ENCODE measurements at places on chromosomes 4 and X.

GRCh38 chr4:39699687-39700409 is 1.9 kb downstream of the UBE2K start:
- no peak overlapping the region for H3K27ac ChIP-seq
- peaks cover 9% of the 10 kb centered on the region for H3K36me3 ChIP-seq
- DNase-seq, result no peak
- H3K4me1 ChIP-seq, result peaks cover 46% of the 10 kb centered on the region
- H3K4me3 ChIP-seq, result peak overlapping the region; percentile 84

DNA sequence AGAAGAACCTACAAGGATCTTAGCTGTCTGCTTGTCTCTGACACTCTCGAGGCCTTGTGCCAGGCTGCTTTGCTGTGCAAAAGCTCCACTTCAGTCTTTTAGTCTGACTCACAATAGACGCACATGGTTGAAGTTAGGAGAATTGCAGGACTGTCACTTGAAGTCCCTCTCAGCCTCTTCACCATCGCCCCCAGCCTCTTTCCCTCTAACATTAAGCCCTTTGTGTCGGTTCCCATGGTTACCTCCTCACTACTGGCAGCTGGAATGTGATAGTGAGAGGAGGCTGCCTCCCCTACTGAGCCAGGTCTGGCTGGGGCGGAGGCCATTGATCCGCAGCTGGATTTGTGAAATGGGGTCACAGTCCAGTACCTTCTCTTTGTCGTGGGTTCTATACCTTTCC is 201.8 kb downstream of the SOWAHB start:
- no peak overlapping the region for H3K27ac ChIP-seq
- DNase-seq, result no peak
- H3K4me1 ChIP-seq, result peaks cover 31% of the 10 kb centered on the region
- no peak overlapping the region for H3K4me3 ChIP-seq
- no peaks in the 10 kb centered on the region for H3K36me3 ChIP-seq

DNA sequence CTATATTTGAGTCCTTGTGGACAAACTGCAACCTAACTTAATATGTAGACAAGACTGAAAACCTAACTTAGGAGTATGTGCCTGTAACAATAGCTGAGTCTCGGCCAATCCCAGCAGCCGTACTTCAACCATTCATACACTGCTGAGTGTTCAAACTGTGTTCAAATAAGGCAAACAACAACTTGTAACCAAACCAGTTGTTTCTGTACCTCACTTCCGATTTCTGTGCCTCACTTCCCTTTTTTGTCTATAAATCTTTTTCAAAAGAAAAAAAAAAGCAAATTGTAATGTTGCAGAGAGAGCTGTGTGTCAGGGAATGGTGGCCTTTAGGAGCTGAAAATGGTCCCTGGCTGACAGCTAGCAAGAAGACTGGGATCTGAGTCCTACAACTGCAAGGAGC is 46.0 kb downstream of the GEMIN8 start:
- no peaks in the 10 kb centered on the region for H3K27me3 ChIP-seq
- H3K36me3 ChIP-seq, result no peaks in the 10 kb centered on the region
- no peak overlapping the region for H3K27ac ChIP-seq
- no peak overlapping the region for H3K4me3 ChIP-seq

DNA sequence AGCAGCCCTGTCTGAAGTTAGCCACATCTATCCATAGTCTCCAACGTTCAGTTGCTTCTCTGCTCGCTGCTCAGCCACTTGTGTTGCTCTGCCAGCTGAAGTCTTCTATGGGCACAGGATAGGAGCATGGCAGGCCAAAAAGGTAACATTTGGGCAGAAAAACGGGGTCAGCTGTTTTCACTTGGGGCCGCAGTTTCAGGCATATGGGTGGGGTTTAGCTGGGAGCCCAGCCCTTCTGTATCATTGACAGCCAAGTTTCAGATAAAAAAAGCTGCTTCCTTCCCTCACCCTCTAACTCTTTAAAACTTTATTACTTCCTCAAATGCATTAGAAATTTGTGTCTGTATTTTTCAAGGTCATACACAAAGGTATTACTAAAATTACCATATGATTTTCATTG is 18.4 kb upstream of the MANBA start:
- no peak for DNase-seq
- H3K27me3 ChIP-seq, result no peaks in the 10 kb centered on the region
- no peak overlapping the region for H3K4me3 ChIP-seq
- no peak overlapping the region for H3K27ac ChIP-seq

DNA sequence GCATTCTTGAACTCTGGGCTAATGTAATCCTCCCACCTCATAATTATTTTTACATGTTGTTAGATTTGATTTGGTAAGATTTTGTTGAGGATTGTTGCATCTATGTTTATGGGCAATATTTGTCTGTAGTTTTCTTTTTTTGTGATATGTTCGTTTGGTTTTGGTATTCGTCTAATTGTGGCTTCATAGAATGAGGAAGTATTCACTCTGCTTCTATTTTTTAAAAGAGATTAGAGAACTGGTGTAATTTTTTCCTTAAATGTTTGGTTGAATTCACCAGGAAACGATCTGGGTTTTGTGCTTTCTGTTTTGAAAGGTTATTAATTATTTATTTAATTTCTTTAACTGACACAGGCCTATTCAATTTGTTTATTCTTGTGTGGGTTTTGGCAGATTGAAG is 161.2 kb upstream of the NUDT6 start:
- no peak overlapping the region for H3K4me3 ChIP-seq
- no peak overlapping the region for H3K27ac ChIP-seq
- no peak for DNase-seq
- H3K36me3 ChIP-seq, result no peaks in the 10 kb centered on the region
- H3K27me3 ChIP-seq, result no peaks in the 10 kb centered on the region
- peaks cover 5% of the 10 kb centered on the region for H3K4me1 ChIP-seq

DNA sequence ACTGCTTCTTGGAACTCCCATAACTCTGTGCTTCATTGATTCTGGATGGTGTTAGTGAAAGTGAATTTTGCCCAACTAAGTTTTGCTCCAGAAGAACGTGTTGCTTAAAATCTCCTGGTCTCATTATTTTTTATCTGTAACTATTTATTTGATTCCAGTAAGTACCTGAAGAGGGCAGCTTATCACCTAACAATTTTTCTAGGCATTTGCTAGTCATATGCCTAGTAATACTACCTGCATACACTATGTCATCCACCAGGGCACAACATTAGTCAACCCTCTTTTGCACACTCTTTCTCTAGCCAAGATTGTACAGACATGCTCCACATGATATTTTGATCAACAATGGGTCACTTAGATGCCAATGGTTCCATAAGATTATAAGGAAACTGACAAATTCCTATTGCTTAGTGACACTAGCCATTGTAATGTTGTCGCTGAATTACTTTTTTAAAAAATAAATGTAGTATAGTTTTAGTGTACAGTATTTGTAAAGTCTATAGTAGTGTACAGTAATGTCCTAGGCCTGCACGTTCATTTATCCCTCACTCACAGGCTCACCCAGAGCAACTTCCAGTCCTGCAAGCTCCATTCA is 499.9 kb upstream of the AADAT start:
- no peak overlapping the region for H3K27ac ChIP-seq
- DNase-seq, result no peak
- no peaks in the 10 kb centered on the region for H3K36me3 ChIP-seq
- H3K4me3 ChIP-seq, result no peak overlapping the region
- H3K27me3 ChIP-seq, result no peaks in the 10 kb centered on the region
- H3K4me1 ChIP-seq, result no peaks in the 10 kb centered on the region

- H3K27ac ChIP-seq, result peak within 1 kb of the TSS; percentile 86
- H3K36me3 ChIP-seq, result peaks cover 13% of the 10 kb centered on the region
- no peaks in the 10 kb centered on the region for H3K27me3 ChIP-seq
- no peaks in the 10 kb centered on the region for H3K4me1 ChIP-seq
- H3K4me3 ChIP-seq, result peak within 1 kb of the TSS; percentile 72
Measured at GRCh38 chrX:55717521-55718497, at the start of gene RRAGB. Gene RRAGB (plus strand): TSS chrX:55717749. CDS start chrX:55718328, 579 bp downstream.

DNA sequence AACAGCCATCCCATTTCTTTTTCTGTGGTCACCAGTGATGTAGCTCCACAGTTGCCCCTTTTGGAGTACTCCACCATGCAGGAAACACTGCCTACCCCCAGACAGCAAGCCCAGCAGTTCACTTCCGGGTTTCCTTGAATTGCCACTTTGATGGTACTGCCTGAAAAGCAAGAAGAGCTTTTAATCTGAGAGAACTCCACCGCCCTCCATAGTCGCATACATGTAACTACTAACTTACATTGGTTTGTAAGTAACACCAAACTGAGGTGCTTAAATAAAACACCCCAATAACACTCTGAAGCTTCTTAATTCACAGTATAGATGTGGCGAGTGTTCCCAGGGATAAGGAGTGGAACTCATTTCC is 53.6 kb upstream of the HPSE start:
- no peaks in the 10 kb centered on the region for H3K4me1 ChIP-seq
- DNase-seq, result no peak
- no peak overlapping the region for H3K4me3 ChIP-seq
- no peak overlapping the region for H3K27ac ChIP-seq
- H3K27me3 ChIP-seq, result no peaks in the 10 kb centered on the region

DNA sequence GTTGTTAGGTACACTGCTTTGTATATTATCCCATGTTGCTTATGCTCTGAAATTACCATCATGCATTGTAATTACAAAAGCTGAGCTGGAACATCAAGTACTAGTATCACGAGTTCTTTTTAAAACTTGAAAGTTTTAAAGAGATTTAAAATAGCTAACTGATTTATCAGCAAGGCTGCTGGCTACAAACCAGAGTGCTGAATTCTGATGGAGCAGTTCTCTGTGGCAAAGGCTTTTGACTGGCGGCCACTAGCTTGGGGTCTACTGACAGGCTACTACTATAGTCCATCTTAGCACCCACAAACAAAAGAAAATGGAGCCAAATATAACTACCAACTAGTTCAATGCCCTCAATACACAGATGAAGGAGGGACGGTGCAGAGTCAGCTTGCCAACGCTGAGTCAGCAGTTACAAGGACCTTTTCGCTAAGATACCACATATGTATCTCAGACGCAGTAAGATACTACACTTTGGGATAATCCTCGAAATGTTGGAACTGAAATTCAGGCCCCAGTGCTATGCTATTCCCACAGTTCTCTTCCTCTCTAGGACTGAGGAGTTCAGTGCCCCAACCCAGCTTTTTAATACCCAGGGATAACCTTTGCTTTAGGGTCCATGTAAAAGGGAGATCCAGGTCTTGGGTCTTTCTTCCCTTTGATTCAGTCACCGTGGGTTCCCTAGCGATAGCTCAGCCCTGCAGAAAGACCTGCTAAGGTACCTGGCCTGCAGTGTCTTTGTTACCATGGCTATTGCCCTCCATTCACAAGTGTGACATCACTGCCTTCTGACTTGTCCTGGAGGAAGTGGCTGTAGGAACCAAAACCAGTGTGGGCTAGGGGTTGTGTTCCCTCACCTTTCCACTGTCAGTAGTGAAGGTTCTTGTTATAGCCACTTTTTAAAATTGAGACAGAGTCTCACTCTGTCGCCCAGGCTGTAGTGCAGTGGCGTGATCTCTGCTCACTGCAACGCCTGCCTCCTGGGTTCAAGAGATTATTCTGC is 22.8 kb downstream of the MFAP3L start:
- no peaks in the 10 kb centered on the region for H3K27me3 ChIP-seq
- no peak overlapping the region for H3K4me3 ChIP-seq
- peak overlapping the region; percentile 45 for H3K27ac ChIP-seq
- no peak for DNase-seq
- no peaks in the 10 kb centered on the region for H3K36me3 ChIP-seq

DNA sequence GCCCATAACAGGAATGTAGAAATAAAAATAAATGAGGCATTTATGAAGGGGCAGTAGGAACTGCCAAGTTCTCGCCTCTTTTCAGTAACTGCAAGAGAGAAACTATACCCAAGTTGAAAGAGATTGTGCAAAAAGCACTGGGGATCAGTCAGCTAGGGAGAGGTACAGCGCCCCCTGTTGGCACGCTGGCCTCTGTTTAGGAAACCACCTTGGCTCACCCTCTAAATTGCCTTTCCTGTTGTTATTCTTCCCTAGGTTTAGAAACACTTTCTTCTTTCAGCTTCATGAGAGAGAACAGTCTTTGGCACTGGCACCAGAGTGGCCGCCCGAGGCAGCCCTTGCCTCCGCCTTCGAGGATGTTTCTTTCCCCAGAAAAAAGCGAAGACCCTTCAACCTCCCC is 348.5 kb downstream of the MID1IP1 start:
- H3K27me3 ChIP-seq, result no peaks in the 10 kb centered on the region
- no peak overlapping the region for H3K4me3 ChIP-seq
- H3K36me3 ChIP-seq, result no peaks in the 10 kb centered on the region
- H3K4me1 ChIP-seq, result no peaks in the 10 kb centered on the region

GRCh38 chrX:131836161-131836560 is 186.9 kb upstream of the STK26 start:
- H3K4me1 ChIP-seq, result no peaks in the 10 kb centered on the region
- DNase-seq, result no peak
- no peaks in the 10 kb centered on the region for H3K36me3 ChIP-seq
- no peak overlapping the region for H3K27ac ChIP-seq
- no peaks in the 10 kb centered on the region for H3K27me3 ChIP-seq

DNA sequence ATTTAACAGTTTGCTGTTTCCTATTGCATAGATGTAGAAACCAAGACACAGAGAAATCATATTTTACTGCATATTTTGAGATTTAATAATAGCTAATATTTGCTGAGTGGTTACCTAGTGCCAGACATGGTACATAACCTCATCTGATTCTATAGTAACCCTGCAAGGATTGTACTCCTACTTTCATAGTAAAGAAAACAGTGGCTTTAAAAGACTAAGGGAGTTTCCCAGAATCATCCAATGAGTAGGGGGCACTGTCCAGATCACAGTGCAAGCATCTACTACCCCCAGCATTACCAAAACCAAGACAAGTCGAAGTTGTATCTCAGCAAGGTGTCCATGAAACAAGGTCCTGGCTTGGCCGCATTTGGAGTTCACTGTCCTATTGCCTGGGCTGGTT is 224.5 kb upstream of the TENM3 start:
- H3K27ac ChIP-seq, result no peak overlapping the region
- no peaks in the 10 kb centered on the region for H3K4me1 ChIP-seq
- no peaks in the 10 kb centered on the region for H3K27me3 ChIP-seq
- no peak overlapping the region for H3K4me3 ChIP-seq
- DNase-seq, result no peak
- no peaks in the 10 kb centered on the region for H3K36me3 ChIP-seq

- no peak overlapping the region for H3K27ac ChIP-seq
- no peak overlapping the region for H3K4me3 ChIP-seq
- no peak for DNase-seq
Measured at GRCh38 chr4:53608649-53609048, 17.4 kb upstream of the LNX1 start.

- no peaks in the 10 kb centered on the region for H3K36me3 ChIP-seq
- H3K27me3 ChIP-seq, result no peaks in the 10 kb centered on the region
- H3K4me3 ChIP-seq, result no peak overlapping the region
Measured at GRCh38 chr4:90001023-90001422, 106.4 kb downstream of the MMRN1 start.

- no peaks in the 10 kb centered on the region for H3K4me1 ChIP-seq
- DNase-seq, result no peak
- H3K27me3 ChIP-seq, result no peaks in the 10 kb centered on the region
- no peak overlapping the region for H3K4me3 ChIP-seq
- no peak overlapping the region for H3K27ac ChIP-seq
Measured at GRCh38 chr4:154583677-154584076, 6.9 kb downstream of the FGA start.

Measured in tibial artery (tissue), 4 donors.